CD14-positive monocyte (primary cell): ENCODE measurements at places on chromosomes 11 and 22.

DNA sequence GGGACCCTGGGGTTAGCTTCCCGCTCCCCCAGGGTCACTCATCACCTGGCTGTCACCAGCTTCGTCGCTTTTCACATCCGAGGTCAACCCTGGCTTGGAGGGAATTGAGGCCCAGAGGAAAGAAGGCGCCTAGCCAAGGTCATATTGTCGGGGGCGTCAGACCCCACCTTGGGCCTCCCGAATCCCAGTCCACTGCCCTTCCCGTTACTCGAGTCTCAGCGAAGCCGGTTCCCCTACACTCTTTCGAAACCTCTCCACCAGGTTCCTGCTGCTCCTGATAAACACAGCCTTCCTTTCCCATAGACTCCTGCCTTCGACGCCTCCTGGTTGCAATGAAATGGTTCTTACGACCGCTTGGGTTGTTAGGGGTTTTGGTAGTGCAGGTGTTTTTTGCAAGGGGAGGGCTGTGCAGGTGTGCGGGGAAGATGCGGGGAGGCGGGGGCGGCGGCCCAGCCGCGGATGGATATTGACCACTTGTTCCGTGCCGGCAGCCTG is 642 bp downstream of the NAA40 start:
- peak; percentile 14 for DNase-seq

GRCh38 chr11:742571-743201 is 4.6 kb upstream of the TALDO1 start:
- DNase-seq = no peak

DNA sequence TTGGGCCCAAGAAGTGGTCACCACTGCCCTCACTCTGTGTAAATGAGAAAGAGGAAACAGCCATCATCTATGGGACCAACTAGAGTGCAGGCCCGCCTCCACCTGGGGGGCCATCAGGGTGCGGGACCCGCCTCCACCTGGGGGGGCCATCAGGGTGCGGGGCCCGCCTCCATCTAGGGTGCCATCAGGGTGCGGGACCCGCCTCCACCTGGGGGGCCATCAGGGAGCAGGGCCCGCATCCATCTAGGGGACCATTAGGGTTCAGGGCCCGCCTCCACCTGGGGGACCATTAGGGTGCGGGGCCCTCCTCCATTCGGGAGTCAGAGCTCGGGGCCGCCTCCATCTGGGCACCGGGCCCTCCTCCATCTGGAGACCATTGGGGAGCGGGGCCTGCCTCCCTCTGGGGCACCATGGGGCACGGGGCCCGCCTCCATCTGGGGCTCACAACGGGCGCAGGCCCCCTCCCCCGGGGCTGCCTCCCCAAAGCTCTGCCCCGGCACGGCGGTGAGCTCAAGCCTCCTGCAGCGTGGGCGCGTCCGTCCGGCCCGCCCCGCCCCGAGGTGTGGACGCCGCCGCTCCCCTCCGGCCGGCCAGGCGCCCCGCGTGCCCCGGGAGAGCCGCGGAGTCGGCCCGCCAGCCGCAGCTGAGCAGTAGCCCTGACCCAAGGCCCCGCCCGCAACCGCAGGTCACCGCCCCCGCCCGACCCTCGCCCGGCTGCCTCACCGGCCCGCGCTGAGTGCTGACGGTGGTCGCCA is 512 bp downstream of the TOLLIP start:
- DNase-seq = no peak

GRCh38 chr11:99260696-99261095 is 239.9 kb downstream of the CNTN5 start:
- DNase-seq = no peak

DNA sequence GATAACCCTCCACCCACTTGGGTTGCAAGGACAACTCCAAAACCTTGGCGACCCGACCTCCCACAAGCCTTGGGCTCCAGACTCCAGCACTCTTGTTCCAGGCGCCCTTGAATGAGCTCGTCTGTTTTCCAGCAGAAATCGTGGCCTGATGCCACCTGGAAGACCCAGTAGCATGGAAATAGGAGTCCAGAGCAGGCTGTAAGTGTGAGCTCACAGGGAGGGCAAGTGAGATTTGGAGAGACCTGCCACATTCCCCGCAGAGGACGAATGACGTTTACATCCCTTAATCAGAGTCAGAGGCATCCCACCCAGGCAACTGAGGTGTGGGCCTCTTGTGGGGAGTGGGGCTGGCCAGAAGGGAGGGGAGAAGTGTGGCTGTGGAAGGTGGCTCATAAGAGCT is 71.9 kb downstream of the LDLRAD3 start:
- no peak for DNase-seq

DNA sequence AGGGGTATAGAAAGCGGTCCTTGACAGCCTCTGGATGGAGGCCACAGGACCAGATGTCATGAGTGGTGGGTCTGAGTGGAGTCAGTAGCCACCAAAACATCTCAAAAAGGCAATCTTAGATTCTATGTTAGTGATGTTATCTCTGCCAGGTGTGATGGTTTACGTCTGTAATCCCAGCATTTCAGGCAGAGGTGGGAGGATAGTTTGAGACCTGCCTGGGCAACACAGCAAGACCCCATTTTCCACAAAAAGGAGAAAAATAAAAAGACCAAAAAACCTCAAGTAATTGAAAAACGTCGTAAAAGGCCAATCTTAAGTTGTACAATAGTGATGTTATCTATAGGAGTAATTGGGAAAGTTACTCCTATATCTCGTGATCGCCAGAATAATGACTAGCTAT is 3.7 kb upstream of the MTCH2 start:
- no peak for DNase-seq

DNA sequence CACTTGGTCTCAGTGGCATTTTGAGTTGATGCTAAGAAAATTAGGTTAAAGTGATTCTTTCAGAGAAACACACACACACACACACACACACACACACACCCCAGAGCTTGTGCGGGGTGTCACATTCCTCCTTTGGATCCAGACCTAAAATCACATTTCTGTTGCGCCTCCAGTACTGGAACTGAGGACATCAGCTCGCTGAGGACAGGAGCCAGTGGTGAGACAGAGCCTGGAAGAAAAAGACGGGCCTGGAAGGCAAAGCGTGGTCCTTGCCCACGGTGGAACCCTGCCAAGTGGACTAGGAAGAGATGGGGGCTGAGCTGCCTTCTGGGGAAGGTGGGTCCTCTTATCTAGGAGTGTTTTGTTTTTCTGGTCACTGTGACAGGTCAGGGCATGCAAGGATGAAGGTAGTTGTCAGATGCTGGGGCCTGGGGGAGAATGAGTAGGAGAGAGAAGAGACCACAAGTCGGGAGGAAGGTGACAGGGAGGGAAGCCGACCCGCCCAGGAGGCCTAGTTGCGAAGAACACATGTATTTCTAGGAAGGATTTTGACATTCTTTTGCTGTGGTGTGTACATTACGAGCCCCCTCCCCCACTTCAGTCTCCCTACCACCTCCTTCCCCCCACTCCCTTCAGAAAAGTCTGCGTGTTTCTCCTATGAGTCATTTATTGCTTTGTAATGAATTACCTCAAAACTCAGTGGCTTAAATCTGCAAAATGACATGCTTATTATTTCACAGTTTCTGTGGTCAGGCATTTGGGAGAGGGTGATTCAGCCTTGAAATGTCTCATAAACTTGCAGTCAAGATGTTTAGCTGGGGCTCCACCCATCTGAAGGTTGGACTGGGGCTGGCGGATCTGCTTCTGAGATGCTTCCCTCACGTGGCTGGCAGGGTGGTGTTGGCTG is 4.8 kb upstream of the ELFN2 start:
- DNase-seq = peak; percentile 49

GRCh38 chr11:47969401-47969800 is 11.0 kb upstream of the PTPRJ start:
- no peak for DNase-seq

DNA sequence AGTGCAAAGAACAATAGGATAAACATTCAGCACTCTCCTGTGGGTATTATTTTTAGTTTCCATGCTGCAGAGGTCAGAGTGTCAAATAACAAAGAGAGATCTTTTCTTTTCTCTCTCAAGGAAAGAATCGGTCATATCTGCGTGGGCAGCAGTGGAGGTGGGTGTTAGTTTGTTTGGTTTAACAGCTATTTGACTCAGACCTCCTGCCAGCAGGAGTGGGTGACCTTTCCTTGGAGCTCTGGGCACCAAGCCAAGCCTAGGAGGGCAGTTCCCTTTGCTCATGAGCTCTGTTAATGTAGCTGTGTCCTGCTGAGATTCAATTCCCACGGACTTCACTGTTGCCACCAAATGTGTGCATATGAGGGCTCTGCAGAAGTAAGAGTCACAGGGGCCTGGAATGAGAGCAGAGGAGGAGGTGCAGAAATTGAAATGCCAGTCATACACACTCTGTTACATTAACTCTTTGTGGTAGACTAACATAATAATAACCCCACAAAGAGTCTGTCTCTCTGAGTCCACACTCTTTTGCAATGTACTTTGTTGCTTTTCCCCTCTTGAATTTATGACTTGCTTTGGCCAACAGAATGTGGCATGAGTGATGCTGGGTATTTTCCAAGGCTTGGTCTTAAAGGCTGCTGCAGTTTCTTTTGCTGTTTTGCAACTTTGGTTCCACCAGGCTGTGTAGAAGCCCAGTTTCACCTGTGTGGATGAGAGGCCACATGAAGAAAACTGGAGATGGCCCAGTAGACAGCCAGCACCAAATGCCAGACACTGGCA is 76.0 kb upstream of the GRK3 start:
- DNase-seq = no peak

- DNase-seq = peak; percentile 73
Measured at GRCh38 chr11:112103446-112103845, 16.8 kb downstream of the SDHD start.

DNA sequence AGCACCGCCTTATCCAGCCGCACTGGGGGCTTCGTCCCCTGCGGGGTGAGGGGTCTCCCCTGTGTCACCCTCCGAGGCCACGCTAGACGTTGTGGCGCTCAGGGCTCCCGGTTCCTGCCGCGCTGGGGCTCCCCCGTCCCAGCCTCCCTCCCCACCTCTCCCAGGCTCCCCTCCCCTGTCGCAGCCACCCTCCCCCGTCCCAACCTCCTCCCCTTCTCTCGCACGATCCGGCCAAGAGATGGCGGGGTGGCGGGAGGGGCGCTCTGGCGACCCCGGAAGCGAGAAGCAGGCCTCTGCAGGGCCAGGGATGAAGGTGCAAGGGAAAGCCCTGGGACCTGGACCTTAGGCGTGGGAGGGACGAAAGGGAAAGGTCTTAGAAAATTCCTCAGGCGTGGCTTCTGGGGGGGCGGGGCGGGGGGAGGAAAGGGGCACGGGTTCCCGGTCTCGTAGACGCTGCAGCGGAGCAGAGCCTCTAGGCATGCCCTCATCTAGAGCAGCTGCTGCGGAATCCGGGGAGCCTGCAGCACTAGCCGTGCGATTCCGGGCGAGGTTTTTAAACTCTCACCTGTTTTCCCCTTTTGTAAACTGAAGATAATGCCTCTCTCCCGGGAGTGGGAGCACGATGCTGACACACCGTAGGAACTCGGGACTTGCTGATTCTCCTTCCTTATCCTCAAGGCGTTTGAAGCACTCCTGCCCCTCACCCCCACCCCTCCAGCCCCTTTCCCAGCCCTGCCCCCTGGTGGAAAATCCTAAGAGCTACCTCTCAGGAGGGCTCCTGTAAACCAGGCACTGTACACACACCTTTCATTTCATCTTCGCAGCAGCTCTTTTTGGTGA is 14.4 kb downstream of the KCNJ5 start:
- peak; percentile 38 for DNase-seq

GRCh38 chr11:84260862-84261261 is 974.7 kb upstream of the CCDC90B start:
- DNase-seq = no peak

- DNase-seq = no peak
Measured at GRCh38 chr11:17770048-17770652, 35.6 kb downstream of the KCNC1 start.

GRCh38 chr11:10973416-10973815 is 115.6 kb upstream of the ZBED5 start:
- DNase-seq = peak; percentile 15

GRCh38 chr11:128766591-128767081 is 72.8 kb downstream of the FLI1 start:
- DNase-seq = no peak

- DNase-seq = no peak
Measured at GRCh38 chr11:84722583-84723108, 904.5 kb downstream of the DLG2 start.

DNA sequence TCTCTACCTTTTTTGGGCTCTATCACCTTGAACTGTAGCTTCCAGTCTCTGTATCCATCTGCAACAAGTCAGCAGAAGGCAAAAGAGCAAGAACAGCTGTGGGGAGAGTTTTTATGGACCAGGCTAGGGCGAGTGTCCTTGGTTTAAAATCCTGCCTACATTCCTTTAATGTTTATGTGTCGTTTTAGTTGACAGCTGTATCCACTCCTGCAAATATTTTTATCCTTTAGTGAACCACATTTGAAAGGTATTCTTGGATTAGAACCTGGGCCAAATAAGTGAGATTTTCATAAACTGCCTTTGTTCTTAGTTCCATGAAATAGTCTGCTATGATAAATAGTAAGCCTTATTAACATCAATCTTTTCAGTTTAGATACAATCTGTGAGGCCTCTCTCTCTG is 712.2 kb downstream of the ETS1 start:
- DNase-seq = no peak

DNA sequence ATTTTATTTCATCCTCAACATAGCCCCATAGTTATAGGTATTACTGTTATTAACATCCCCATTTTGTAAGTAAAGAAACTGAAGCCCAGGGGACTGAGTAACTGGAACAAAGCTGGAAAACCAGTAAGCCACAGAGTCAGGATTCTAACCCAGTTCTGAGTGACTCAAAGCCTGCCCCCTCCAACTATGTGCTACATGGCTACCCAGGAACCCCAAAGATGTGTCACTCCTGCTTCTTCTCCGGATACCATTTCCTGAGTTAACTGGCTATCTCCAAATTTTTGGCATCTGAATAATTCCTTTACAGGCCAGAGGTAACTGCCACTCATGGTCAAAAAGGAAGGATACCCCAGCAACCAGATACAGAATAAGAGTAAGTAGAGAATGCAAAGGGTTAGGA is 43.6 kb downstream of the TENM4 start:
- DNase-seq = no peak

DNA sequence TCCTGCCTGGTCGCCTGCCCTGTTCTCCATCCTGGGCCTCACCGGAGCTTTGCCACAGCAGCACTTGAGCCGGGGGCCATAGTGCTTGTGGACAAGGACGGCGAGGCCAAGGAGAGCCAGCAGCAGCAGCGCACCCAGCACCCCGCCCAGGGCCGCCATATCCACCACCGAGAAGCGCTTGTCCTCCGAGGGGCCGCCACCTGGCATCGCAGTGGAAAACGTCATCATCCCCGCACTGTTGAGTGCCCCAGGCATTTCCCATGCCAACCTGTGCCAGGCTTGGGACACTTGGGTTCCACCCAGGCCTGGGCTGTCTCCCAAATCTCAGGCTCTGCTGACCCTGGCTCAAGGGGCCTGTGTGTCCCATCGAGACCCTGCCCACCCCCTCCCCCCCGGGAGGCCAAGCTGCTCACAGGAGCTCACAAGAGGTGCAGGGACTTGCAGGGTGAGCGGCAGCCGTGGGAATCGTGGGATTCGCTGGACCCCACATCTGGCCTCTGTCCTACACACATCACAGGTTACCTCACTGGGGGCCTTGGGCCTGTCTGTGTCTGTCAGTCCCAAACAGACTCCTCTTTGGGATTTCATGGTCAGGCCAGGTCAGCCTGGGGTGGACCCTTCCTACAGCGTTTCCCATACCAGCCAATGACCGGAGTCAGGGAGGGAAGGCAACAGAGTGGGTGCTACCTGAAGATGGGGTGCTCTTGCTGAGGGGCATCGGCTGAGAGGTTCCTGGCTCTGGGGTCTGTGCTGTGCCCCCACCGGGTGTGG is 2.3 kb upstream of the IRF7 start:
- no peak for DNase-seq
